ENCODE measurements at places on chromosomes 1 and 21. TPM values are rescaled to one million over a fixed set of nuclear protein-coding genes. Genes with fewer than 3 reads are reported as not detected.

- no peaks in the 10 kb centered on the region for H3K36me3 ChIP-seq
- H3K27ac ChIP-seq: no peak overlapping the region
- H3K4me3 ChIP-seq: peak overlapping the region; percentile 63
- H3K4me1 ChIP-seq: peaks cover 17% of the 10 kb centered on the region
- peaks cover 16% of the 10 kb centered on the region for H3K27me3 ChIP-seq
- no peak for DNase-seq
These were observed 5.3 kb downstream of the TCHH start for GRCh38 chr1:152109998-152110294.

DNA sequence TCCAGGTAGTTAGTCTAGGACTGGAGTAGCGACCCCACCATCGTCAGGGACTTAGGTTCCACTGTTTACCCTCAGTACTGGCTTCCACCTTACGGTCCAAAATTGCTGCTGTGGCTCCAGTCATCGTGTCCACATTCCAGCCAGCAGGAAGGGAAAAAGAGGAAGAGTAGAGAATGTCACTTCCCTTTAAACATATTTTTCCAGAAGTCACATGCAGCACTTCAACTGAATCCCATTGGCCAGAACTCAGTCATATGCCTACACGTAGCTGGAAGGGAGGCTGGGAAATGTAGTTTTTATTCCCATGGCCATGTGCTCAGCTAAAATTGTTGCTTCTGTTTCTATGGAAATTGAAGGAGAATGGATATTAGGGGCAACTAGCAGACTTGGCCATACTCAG, 84.1 kb upstream of the SELENON start:
- H3K4me3 ChIP-seq: no peak overlapping the region
- H3K36me3 ChIP-seq: no peaks in the 10 kb centered on the region
- H3K27me3 ChIP-seq: no peaks in the 10 kb centered on the region
- H3K27ac ChIP-seq: no peak overlapping the region
- no peaks in the 10 kb centered on the region for H3K4me1 ChIP-seq
- no peak for DNase-seq

Gene GCLM
- total RNA-seq: 3.3 TPM

GRCh38 chr1:5709976-5710375, 282.2 kb downstream of the NPHP4 start:
- no peak overlapping the region for H3K27ac ChIP-seq
- H3K4me3 ChIP-seq: no peak overlapping the region
- no peaks in the 10 kb centered on the region for H3K27me3 ChIP-seq
- DNase-seq: no peak

DNA sequence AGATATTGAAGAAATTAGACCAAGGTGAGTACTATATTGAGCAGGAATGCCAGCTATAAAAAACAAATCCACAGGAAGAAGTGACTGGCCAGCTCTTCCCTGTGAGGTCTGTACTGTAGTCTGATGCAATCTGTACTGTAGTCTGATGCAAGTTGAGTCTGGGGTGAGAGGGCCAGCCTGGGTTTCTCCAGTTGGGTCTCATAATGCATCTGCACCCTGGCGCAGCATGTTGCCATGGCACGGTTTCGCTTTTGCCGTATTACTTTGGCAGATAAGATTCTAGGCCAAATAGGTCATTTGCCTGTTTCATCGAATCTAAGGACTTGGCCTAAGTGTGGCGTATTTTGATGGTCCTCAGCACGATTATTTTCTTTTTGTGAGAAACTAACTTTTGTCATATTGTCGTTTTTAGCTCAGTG, 24.4 kb upstream of the PGD start:
- peaks cover 65% of the 10 kb centered on the region for H3K36me3 ChIP-seq
- H3K4me3 ChIP-seq: no peak overlapping the region
- no peak overlapping the region for H3K27ac ChIP-seq
- DNase-seq: no peak

GRCh38 chr1:3664700-3665375, 12.5 kb downstream of the TP73 start:
- DNase-seq: no peak
- H3K4me3 ChIP-seq: no peak overlapping the region
- H3K36me3 ChIP-seq: no peaks in the 10 kb centered on the region
- no peak overlapping the region for H3K27ac ChIP-seq

GRCh38 chr1:114671011-114671938, 1.4 kb upstream of the DENND2C start:
- no peak overlapping the region for H3K27ac ChIP-seq
- no peaks in the 10 kb centered on the region for H3K27me3 ChIP-seq
- no peaks in the 10 kb centered on the region for H3K4me1 ChIP-seq
- no peak for DNase-seq
- H3K36me3 ChIP-seq: no peaks in the 10 kb centered on the region
- peak overlapping the region; percentile 94 for H3K4me3 ChIP-seq

Gene MAP10
- total RNA-seq: 0.85 TPM

Gene FOXO6
- 5.7 TPM for total RNA-seq

GRCh38 chr1:11979028-11979850, 1.0 kb upstream of the MFN2 start:
- H3K27ac ChIP-seq: peak overlapping the region; percentile 95
- peak overlapping the region; percentile 92 for H3K4me3 ChIP-seq
- peaks cover 11% of the 10 kb centered on the region for H3K4me1 ChIP-seq
- no peak for DNase-seq
- peaks cover 24% of the 10 kb centered on the region for H3K36me3 ChIP-seq

DNA sequence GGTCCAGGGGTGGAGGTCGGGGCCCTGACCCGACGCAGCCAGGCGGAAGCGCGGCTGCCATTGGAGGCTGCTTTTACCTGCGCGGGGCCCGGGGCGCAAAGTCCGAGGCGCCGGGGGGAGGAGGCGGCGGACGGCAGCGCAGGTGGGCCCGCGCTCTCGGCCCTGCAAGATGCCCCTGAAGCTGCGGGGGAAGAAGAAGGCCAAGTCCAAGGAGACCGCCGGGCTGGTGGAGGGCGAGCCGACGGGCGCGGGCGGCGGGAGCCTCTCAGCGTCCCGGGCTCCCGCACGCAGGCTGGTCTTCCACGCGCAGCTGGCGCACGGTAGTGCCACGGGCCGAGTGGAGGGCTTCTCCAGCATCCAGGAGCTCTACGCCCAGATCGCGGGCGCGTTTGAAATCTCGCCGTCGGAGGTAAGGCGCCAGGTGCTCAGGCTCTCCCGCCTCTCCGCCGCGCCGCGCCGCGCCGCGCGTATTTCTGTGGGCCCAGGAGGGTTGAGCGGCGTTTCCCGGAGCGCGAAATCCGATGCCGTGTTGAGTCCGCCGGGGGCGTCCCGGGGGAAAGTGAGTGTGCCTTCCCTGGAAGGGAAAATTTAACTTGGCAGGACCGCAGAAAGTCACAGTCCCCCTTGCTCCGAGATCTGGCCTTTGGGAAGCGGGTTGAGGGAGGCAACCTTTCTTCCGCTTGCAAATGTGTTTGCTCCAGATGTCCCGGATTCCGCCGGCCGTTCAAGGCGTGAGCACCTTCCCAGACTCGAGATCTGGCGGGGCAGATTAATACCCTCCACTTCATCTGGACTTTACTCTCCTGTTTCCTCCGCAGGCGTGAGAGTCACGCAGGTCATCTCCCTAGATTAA, at the start of gene GIPC2:
TSS of gene GIPC2 (plus strand) at position 41 of the 853 bp plus-strand sequence. CDS start at position 170, 129 bp downstream.
- no peaks in the 10 kb centered on the region for H3K4me1 ChIP-seq
- peak; percentile 66 for DNase-seq
- H3K27ac ChIP-seq: peak within 1 kb of the TSS; percentile 10
- H3K36me3 ChIP-seq: no peaks in the 10 kb centered on the region

DNA sequence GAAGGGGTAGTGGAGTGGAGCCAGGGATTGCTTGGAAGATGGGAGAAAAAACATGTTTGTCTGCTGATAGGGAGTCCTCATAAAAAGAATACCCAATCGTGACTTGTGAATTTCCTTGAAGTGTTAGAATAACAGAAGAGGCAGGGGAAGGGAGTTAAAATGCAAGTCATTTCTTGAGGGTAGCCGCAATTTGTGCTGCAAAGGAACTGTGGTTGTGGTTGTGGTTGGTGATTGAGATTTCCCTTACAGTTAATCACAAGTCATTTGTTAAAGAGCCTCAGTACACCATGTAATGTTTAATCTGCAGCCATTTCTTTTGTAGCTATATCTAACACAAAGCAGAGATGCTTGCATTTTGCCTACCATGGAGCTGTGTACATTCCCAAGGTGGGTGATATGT, 38.5 kb upstream of the EGLN1 start:
- no peaks in the 10 kb centered on the region for H3K36me3 ChIP-seq
- no peaks in the 10 kb centered on the region for H3K27me3 ChIP-seq
- no peak overlapping the region for H3K4me3 ChIP-seq
- no peak overlapping the region for H3K27ac ChIP-seq
- H3K4me1 ChIP-seq: no peaks in the 10 kb centered on the region
- no peak for DNase-seq

- H3K27ac ChIP-seq: no peak overlapping the region
- H3K4me1 ChIP-seq: no peaks in the 10 kb centered on the region
- H3K4me3 ChIP-seq: no peak overlapping the region
- H3K27me3 ChIP-seq: no peaks in the 10 kb centered on the region
- DNase-seq: no peak
These were observed 56.3 kb downstream of the ZP4 start for GRCh38 chr1:237834461-237834860.

DNA sequence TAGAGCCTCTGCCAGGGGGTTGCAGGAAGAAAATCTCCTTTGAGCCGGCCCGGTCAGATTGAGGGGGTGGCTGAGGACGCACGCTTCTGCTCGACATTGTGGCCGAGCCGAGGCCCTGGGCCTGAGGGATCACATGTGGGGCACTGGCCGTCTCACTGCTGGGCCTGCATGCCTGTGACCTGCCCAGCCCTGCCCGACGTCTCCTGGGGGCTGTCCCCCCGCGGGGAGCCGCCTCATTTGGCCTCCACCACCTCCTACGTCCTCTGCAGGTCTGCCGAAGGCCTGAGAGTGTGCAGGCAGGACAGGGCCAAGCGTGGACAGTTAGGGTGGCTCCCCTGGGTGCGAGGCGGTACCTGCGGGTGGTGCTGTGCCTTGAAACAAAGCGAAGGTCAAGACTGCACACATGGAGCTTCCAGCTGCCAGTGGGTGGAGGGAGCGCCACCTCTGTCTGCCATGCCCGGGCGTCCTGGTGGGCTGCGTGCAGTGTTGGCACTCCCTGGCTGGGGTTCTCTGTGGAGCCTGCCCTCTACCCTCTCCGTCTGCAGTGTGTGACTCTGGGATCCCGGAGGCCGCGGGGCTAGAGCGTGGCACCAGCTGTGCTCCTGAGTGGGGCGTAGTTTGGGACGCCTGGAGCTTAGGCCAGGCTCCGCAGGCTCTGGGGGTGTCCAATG, 51.7 kb downstream of the PCNT start:
- H3K27ac ChIP-seq: no peak overlapping the region
- no peak for DNase-seq
- no peak overlapping the region for H3K4me3 ChIP-seq
- no peaks in the 10 kb centered on the region for H3K4me1 ChIP-seq
- peaks cover 11% of the 10 kb centered on the region for H3K36me3 ChIP-seq
- H3K27me3 ChIP-seq: no peaks in the 10 kb centered on the region

DNA sequence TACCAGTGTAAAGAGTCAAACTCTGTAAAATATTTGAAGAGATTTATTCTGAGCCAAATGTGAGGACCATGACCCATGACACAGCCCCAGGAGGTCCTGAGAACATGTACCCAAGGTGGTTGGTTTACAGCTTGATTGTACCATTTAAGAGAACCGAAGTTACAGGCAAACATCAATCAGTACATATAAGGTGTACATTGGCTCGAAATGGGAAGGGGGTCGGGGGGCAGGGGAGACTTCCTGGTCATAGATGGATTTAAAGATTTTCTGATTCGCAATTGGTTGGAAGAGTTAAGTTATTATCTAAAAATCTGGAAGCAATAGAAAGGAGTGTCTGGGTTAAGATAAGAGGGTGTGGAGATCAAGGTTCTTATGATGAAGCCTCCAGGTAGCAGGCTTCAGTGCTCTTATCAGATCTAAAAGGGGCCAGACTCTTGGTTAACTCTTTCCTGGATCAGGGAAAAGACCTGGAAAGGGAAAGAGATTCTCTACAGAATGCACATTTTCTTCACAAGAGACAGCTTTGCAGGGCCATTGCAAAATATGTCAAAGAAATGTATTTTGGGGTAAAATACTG, 47.5 kb upstream of the NTPCR start:
- no peak for DNase-seq
- H3K27me3 ChIP-seq: no peaks in the 10 kb centered on the region
- H3K36me3 ChIP-seq: no peaks in the 10 kb centered on the region
- H3K4me1 ChIP-seq: no peaks in the 10 kb centered on the region

DNA sequence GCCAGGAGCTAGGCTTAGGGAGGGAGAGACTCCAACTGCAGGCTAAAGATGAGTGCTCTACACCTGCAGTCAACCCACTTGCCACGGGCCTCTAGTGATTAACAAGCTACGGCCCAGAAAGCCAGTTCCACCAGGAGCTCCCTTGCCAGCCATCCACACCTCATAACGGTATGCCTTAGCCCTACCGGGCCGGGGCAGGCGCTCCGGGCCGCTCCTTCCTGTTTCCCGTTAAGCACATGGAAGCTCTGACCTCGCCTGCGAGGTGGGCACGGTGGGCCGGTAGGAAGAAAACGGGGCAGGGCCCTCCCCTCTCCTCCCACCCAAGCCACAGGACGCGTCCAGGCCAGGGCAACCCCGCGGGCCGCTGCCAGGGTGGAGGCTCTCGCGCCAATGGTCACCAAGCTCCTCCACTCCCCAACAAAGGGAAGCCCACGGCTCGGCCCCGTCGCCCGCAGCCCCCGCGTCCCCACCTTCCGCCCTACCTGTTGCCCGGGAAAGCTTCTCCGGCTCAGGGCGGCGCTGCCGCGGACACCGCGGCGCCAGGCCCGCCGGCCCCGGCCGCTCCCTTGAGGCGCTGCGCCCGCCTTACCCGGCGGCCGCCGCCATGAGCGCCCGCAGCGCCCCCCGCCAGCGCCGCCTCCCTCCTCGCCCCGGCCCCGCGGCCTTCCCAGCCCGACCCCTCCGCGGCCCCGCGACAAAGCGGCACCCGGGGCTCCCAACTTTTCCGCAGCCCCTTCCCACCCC, 627 bp downstream of the CERS2 start:
- H3K27me3 ChIP-seq: no peaks in the 10 kb centered on the region
- peaks cover 65% of the 10 kb centered on the region for H3K4me1 ChIP-seq
- no peak for DNase-seq
- H3K36me3 ChIP-seq: peaks cover 2% of the 10 kb centered on the region
- H3K4me3 ChIP-seq: peak overlapping the region; percentile 99

- DNase-seq: no peak
- no peaks in the 10 kb centered on the region for H3K27me3 ChIP-seq
- H3K4me1 ChIP-seq: no peaks in the 10 kb centered on the region
These were observed 44.3 kb upstream of the HPDL start for GRCh38 chr1:45282351-45282750.

DNA sequence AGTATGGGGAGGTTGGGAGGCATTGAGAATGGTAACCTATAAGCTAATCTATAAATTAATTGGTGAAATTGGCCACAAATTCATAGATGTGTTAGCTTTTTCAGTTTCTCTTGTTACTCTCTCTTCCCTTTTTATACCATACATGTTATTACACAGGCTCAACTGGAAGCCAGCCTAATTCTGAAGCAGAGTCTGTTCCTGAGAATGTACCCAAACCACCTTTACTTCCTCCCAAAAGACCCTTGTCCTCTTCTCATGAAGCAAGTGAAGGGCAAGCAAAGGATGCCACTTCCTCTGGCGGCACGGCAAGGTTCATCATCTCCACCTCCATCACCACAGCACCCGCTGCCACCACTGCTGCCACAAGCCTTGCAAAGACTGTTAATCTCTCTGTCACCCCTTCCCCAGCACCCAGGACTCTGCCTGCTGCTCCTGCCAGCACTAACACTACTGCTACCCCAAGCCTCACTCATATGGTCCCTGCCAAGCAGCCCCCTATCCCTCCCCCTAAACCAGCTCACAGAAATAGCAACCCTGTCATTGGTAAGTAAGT, 39.5 kb upstream of the RCC1 start:
- H3K4me1 ChIP-seq: no peaks in the 10 kb centered on the region
- H3K27me3 ChIP-seq: no peaks in the 10 kb centered on the region
- no peak overlapping the region for H3K27ac ChIP-seq
- no peak overlapping the region for H3K4me3 ChIP-seq
